NCI-H2029 treated with DMSO at 0.1 percent for 48 hours (cell line): ENCODE measurements at places on chromosomes 7 and 10.

DNA sequence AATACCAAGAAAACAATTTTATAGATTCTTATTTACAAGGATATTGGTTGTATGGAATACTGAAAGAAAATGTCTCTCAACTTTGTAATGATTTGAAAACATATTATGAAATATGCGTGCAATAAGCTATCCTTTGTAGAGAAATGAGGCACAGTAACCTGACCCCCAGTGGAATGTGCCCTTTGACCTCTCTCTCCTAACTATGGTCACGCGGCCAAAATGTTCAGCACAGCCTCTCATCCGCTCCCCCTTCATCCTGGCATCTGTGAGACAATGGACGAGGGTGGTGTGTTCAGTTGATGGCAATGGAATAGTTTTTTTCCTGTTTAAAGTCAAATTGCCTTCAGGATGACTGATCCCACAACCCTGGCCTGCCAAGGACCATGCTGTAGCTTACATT, 13.3 kb downstream of the BEND7 start:
- no peak for DNase-seq

DNA sequence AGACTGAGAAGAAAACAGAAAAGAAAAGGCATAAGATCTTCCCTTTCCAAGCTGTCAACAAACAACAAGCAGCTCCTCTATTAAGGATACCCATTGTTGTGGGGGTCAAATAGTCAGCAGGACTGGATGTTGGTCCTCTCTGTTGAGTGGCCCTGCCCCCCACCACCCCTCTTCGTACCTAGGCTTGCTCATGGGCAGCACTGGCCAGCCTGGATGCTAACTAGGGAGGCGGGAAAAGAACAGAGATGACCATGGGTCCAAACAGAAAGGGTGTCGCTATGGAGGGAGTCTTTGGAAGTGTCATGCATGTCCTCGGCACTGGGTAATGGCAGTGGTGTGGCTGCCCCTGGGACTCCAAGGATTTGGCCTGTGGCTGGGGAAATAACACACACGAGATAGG, 45.6 kb downstream of the SPDYE5 start:
- DNase-seq, result no peak

DNA sequence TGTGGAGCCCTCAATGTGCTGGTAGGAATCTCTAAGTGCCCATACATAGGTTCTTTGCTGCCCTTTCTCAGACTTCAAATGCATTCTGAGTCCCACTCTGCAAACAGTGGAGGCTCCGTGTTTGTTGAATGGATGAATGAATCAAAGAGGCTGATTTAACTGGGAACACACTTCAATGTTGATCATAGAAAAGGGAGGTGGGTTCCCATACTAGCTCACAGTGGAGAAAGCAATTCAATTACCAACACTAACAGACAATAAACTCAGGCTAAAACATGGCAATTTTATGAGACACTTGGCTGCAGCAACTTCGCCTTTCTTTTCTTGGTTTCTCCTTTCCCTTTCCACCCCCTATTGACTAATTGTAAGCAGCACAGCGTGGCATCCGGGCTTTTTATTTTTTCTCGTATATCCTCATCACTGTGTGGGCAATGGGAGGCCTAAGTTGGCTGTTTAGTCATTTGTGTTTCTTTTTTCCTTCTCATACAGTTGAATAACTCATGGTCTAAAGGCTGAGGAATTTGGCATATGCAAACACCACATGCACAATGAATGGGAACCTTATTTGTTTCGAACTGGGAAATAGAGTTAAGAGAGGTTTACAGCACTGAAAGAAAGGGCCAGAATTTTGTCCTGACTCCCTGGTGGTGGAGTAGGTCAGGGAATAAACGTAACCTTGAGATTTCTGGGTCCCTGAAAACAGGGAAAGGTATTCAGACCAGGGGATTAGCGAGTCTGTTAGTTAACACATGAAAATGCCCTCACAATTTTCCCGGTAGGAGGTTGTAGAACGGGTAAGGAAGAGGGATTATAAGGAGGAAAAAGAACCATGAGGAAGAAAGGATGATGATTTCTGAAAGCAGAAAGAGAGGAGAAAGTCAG, 858.5 kb downstream of the KCNMA1 start:
- DNase-seq, result no peak

DNA sequence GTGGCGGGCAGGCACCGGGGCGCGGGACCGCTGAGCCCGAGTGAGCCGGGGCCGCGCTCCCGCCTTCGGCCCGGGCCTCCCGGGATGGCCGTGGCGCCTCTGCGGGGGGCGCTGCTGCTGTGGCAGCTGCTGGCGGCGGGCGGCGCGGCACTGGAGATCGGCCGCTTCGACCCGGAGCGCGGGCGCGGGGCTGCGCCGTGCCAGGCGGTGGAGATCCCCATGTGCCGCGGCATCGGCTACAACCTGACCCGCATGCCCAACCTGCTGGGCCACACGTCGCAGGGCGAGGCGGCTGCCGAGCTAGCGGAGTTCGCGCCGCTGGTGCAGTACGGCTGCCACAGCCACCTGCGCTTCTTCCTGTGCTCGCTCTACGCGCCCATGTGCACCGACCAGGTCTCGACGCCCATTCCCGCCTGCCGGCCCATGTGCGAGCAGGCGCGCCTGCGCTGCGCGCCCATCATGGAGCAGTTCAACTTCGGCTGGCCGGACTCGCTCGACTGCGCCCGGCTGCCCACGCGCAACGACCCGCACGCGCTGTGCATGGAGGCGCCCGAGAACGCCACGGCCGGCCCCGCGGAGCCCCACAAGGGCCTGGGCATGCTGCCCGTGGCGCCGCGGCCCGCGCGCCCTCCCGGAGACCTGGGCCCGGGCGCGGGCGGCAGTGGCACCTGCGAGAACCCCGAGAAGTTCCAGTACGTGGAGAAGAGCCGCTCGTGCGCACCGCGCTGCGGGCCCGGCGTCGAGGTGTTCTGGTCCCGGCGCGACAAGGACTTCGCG, 534 bp downstream of the FZD9 start:
- no peak for DNase-seq

DNA sequence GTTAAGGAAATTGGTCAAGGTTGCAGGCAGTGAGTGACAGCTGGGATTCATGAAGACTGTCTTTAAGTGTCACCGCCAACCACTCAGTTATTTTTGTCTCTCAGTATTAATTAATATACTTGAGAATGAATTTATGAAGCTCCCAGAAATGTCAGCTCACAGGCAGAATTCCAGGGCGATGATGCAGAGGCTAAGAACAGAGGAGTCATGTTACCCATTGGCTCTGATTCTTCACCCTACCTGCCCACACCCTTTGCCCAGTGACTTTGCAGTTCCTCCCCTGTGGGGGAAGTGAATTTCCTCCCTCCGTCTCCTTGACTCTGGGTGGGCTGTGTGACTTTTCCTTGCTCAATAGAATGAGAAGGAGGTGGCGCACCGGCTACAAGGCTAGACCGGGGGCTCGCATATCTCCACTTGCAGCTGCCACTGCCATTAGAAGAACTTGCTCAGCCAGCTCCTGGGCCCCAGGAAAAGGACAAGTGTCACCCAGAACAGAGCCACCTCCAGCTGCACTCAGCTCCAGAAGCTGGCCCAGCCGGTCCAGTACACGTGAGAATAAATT, 157.1 kb upstream of the PRKCQ start:
- no peak for DNase-seq

- DNase-seq, result no peak
Observed at GRCh38 chr7:31893365-31893764, 176.8 kb downstream of the PDE1C start.

DNA sequence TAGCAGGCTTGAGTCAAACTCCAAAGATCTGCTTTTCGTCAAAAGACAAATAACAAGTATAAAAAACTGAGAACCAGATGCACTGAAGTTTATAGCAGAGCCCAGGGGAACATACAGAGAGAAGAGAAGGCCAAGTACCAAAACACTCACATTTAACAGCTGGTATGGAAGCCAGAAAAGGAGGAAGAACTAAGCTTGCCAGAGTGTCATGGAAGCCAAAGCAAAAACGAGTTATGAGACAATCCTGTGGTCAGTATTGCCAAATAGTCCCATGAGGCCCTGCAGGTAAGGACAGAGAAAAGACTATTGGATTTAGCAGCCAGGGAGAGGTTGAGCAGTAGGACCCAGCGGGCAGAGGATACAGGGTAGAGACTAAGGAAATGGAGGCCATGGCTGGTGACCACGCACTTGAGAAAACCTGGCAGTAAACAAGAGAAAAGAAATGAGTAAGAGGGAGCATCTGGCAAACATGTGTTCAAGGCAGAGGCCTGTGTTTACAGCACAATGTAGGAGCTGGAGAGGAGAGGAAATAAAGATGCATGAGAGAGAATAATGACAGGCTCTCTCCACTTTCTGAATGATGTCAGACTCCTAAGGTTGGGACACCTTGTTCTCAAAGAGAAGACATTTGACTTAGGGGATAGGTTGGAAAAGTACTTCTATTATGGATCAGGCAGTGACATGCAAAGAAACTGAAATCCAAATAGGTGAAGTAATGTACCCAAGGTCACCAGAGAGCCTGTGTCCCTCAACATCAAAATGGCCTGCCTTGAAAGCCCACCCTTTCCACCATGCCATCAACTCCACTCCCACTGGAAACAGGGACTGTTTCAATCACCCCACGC, 9.1 kb downstream of the CREB3L2 start:
- DNase-seq, result no peak

GRCh38 chr10:117502421-117503243, 39.9 kb upstream of the EMX2 start:
- DNase-seq, result no peak

DNA sequence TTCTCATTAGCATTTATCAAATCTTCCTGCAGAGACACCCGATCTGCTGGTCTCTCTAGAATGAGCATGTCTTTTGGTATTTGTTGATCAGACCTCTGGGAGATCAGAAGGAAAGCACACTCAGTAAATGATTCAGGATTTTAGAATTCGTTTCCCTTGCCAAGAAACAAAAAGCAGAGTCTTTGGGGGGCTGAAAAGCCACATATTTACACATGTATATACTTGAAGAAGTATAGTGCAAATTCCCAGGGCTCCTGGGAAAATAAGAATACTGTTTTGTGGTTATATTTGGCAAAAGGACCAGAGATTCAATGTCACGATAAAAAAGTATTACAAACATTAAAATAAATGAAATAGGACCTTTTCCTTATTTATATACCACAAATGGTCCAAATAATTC, 100.2 kb downstream of the AGMO start:
- DNase-seq, result no peak
